ENCODE measurements at places on chromosomes 13 and 19. TPM values are rescaled to one million over a fixed set of nuclear protein-coding genes. Genes with fewer than 3 reads are reported as not detected.

GRCh38 chr19:55077106-55077505, 1.4 kb downstream of the EPS8L1 start:
- no peak for DNase-seq

CYP4F2 gene
- total RNA-seq, result not detected

- DNase-seq, result peak; percentile 48
These were observed 442 bp upstream of the FGF14 start for GRCh38 chr13:102402290-102402689.

GRCh38 chr13:108919036-108919907, 289.9 kb downstream of the MYO16 start:
- DNase-seq, result no peak

CGB3 gene
- not detected for total RNA-seq

KLK14 gene
- 1.9 TPM for total RNA-seq

Measured in Right ventricle myocardium superior (tissue), 1 donor.